ENCODE measurements at places on chromosomes 5 and 9.

- no peak for DNase-seq
These were observed 151.5 kb downstream of the GOLPH3 start for GRCh38 chr5:32022638-32023037.

DNA sequence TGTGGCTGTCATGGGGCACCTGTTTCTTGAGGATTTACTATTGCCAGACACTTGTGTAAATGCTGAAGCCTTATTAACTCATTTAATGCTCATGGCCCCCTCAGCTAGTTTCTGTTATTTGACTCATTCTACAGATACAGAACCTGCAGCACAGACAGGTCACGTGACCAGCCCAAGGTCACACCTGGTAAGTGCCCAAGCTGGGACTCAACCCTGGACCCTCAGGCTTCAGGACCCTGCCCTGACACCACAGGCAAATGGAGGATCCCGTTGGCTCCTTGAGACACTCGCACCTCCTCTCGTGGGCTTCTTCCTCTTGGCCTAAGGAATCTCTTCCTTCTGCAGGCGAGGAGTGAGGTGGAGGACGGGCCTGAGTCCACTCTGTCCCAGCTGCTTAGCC is 10.6 kb upstream of the NEURL1B start:
- DNase-seq: no peak

- DNase-seq: no peak
These were observed 185.9 kb downstream of the GRIA1 start for GRCh38 chr5:153676406-153676805.

- DNase-seq: no peak
These were observed 33.3 kb downstream of the MTRR start for GRCh38 chr5:7902201-7902600.

DNA sequence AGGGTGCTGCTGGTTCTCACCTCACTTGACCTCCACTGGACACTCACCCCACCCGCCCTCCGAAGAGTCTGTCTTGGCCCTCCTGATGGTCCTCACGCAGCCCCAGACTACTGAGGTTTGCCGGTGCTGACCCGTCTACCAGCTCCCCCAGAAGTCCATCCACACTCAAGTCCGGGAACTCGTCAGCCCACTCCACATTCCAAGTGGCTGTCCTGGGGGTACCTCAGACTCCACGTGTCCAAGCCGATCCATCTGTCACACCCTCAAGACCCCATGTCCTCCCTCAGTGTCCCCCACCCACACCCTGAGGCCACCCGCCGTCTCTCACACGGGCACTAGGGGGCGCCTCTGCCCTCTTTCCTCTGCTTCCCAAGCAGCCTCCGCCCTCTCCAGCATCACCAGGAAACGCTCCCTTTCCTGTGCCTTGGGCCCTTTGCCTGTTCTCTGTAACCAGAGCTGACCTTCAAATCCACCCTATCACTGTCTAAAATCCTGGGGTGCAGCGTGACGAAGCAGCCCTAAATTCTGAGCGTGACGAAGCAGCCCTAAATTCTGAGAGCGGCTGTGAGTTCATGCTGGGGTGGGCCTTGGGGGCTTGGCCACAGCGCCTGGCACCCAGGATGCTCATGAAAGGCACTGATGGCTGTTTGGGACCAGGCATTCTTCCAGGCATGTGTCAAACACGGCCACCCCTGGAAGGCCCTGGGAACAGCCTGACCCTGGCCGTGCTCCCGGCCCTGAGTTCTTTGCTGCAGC is 95.7 kb downstream of the KCNT1 start:
- DNase-seq: peak; percentile 95

GRCh38 chr5:135591277-135591676 is 12.5 kb upstream of the CXCL14 start:
- no peak for DNase-seq

GRCh38 chr5:113230711-113231652 is 203.8 kb downstream of the TSSK1B start:
- no peak for DNase-seq

DNA sequence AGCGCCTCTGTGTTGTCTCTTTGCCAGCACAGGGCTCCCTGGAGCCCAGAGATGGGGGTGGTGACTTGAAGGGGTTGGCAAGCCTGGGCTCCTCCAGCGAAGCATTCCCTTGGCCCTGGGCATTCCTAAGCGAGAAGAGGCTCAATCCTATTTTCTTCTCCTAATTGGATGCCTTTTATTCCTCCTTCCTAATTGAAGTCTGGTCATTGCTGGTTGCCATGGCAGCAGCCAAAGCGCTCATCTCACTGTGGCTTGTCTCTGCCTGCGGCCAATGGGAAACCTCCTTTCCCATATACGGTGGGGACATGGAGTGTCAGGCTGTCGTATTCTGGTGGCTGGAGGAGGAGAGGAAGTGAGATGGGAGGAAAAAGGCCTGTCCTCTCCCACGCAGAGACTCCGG is 52.3 kb upstream of the RARS1 start:
- no peak for DNase-seq

DNA sequence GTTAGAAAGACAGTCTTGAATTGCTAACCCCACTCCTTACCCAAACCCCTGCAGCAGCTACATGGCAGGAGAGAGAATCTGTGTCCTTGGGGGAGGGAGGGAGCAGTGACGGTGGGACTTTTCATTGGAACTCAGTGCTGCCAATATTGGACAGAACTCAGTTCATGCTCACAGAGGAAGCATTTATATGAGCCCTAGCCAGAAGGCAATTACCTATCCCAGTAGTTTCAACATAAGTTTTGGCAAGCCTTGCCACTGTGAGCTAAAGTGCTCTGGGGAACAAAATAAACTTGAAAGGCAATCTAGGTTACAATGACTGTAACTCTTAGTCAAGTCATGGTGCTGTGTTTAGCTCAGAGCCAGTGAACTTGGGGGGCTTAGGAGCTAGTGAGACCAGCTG is 1013.4 kb upstream of the COX7C start:
- DNase-seq: no peak

DNA sequence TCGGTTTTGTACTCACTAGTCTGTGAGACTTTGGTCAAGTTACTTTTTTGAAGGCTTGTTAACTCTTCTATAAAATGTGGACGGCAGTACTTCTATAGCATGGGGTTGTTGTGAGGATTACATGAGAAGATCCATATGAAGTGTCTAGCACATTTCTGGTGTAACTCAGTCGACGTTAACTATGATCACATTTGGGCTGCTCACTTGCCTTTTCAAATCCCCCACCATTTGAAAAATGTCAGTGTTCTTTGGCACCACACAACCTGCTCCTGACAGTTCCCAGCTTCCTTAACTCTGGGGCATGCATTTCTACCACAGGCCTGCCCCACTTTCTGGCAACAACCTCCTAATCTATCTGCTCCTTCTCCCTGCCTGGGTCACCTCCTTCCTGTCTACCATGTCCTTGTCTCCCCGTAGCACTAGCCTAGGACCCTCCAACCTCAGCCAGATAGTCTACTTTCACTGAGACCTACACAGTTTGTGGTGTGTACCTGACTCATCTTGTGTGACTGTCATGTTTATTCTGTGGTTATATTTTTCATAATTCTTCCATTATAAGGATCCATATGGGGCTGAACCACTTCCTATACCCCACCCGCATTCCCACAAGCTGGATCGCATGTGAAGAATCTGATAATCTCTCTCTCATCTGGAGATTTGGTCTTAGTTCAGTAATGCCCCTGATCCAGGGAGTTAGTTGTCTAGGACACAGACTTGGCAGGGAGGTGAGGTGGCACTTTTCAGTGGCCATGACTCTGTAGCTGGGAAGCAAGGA is 30.2 kb upstream of the BASP1 start:
- no peak for DNase-seq

DNA sequence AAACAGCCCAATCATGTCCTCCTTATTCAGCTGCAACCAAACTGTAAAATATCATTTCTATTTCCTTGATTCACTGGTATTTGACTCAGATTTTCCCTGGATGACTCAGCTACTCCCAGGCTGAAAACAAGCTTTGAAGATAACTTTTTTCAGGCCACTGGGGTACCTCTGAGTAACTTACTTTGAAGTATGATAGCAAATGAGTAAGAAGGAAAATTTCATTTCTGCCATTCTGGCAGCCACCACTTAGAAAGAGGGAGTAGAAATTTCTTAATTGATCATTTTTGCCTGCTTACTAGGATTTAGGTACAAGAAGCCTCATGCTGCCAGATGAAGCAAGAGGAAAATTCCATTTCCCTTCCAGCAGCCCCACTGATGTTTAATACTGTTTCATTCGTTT is 247.4 kb downstream of the PRELID2 start:
- DNase-seq: peak; percentile 23

GRCh38 chr5:58635416-58635815 is 52.5 kb downstream of the RAB3C start:
- DNase-seq: no peak

GRCh38 chr9:121778252-121779225 is 127.1 kb downstream of the DAB2IP start:
- DNase-seq: no peak

DNA sequence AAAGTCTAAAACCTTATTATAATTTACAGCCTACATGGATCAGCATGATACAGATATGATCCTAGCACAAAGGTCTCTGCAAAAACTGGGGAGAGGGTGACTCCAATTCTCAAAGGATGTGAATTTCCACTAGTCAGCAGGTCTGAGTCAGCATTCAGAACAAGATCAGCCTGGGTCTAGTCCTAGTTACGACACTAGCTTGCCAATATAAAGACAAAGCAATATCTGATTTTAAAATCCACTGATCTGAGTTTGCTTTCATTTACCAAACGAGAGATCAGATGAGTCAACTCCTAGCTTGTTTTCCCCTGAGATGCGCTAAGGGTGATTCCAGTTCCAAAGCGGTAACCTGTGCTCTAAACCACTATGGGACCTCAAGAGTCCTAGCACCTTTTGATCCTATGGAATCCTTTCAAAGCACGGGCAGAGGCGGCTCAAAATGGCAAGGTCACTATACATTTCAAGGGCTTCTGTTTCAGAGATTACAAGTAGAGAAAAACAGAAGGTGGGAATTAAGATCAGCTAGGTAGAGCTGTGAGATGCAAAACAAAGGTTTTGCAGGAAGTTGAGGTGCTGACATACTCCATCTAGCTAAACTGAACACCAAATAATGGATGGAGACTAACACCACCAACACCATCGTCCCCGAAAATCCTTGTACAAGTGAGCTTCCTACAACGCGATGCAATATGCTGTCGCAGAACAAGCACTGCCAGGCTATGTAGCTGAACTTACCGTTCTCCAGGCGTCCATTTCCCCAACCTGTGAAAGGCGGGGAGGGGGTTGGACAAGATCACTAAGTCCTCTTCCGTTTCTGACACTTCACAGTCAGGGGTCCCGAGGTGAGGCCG is 906 bp downstream of the SLC25A51 start:
- DNase-seq: no peak

DNA sequence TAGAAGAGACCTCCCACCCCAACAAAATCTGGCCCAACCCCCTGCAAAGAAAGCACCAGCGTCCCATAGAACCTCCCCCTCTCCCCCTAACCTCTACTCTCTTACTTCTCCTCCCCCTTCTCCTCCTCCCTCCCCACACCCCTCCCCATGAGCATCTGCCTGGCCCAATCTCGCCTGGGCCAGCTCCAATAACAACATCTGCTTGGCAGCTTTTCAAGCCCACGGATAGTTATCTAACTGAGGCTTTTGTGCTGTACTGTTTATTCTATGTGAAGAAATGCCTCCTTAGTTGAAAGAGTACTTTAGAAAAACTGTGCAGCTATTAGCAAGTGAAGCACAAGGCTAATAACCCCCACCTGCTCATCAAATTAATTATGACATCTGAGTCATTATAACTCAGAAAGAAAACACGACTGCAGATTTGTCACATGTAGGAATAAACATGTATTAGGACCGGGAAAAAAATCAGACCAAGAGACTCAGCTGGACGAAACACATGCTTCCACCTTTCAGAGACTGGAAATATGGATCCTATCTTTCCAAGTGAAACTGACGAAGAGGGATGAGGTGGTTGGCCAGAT is 42.8 kb downstream of the NFIB start:
- no peak for DNase-seq

- peak; percentile 46 for DNase-seq
These were observed 19.0 kb downstream of the STOM start for GRCh38 chr9:121350993-121351561.

DNA sequence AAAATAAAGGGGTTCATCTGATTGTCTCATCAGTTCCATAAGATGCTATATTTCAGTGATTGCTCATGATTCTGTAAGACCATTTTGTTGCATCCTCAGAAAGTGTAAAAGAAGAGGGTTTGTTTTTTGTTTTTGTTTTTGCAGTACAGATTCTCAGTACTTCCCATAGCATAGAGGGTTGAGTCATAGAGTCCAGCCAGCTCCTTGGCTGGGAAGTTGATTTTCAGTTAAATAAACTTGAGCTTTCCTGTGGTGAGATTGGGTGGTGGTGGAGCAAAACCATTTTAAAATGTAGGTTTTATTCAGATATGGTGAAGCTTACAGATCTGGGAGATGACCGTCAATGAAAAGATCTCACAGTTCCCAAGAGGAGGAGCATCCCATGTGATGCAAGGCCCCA is 48.2 kb downstream of the DAPK1 start:
- no peak for DNase-seq

GRCh38 chr9:132108728-132109127 is 29.1 kb upstream of the MED27 start:
- DNase-seq: no peak

GRCh38 chr5:144162686-144163085 is 7.8 kb downstream of the YIPF5 start:
- DNase-seq: no peak

DNA sequence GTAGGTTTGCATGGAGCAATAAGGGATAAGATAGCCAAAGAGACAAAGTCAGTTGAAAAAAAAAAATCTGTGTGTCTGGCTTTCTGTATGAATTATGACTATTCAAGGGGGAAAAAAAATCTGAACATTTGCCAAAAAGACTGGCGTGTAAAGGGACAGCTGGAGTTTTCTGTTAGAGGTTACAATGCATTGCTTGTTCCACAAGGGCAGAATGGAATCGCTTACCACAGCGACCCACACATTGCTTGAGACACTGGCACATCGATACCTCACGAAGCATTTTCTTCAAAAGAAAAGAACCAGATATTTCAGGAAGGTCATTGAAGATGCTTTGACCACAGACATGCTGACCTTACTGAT is 327.8 kb downstream of the TMEM167A start:
- no peak for DNase-seq

DNA sequence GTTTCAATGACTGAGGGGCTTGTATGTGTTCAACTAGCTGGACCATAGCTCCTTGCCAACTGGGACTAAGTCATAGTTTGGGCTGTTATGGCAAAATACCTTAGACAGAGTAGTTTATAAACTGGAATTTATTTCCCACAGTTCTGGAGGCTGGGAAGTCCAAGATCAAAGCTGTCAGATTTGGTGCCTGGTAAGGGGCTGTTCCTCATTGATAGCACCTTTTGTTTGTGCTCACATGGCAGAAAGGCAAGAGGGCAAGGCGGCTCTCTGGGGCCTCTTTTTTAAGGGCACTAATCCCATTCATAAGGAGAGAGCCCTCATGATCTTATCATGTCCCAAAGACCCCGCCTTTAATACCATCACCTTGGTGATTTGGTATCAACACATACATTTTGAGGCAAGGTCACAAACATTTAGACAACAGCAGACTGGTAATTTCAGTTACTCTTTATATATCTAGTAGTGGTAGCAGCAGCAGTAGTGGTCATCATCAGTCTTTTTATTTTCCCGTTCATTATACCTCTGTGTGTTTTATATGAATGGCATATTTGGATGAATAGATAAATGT is 477.0 kb downstream of the CCDC171 start:
- no peak for DNase-seq
